ENCODE measurements at places on chromosomes 2 and 18.

DNA sequence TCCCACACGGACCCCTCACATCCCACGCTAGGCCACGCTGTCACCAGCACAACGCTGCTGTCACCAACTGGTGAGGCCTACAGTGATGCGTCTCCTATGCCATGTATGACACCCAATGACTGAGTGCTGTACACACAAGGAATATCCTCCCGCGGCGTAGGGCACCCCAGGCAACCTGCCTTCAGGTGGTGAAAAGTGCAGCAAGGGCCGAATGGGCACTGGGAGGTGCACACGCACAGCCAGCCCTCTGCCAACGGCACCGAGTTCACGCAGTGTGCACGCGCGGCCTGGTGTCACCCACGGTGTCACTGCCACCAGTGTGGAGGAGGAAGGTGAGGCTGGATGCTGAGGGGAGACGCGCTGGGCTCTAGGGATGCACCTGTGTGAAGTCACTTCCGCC lies 4.5 kb downstream of the HS1BP3 start:
- DNase-seq, result no peak

DNA sequence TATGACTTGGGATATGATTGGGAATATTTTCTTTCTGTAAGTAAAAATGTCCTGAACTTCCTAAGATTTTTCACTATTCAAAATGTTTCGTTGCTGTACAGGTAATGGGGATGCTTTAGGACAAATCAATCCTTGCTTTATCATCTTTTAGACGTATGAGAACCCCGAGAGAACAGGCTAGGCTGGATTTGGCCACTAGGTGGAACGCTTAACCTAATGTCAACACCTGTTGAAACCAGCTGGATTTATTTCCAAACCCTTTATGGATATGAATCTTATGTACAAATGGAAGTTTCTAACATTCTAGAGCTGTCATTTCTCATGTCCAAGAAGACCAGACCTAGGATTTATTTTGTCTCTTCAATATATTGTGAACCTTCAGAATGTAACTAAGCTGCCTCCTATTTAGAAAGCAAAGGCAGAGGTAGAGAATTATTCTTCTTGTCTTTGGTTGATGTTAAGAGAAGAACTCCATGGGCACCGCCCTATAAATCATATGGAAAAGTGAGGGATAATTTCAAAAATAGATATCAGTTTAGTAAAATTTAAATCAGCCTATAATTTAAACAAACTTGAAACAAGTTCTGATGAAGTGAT lies 96.7 kb downstream of the PMAIP1 start:
- no peak for DNase-seq

- no peak for DNase-seq
Measured at GRCh38 chr2:226873826-226874225, 38.0 kb downstream of the RHBDD1 start.

DNA sequence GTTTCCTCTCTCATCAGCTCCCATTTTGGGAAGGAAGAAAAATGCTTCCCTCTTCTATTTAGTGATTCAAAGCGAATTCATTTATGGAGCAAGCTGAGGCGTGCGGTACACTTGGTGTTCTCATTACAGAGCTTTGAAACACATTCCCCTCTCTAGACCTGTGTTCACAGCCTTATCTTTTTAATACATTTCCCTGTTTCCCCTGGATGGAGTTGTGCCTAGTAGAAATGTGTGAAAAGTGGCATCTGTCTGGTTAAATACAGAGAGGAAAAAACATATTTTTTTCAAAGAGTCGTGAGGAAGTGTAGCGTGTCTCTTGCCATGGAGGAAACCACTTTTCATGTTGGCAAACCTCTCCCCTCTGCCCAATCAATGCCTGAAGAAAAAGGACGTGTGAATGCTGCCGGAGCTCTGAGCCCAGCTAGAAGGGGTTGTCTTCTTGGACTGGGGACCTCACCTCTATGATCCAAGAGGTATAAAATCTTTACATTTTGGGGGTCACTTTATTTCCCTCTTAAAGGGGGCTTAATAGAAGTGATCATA lies 52.4 kb downstream of the DPP4 start:
- DNase-seq, result no peak

DNA sequence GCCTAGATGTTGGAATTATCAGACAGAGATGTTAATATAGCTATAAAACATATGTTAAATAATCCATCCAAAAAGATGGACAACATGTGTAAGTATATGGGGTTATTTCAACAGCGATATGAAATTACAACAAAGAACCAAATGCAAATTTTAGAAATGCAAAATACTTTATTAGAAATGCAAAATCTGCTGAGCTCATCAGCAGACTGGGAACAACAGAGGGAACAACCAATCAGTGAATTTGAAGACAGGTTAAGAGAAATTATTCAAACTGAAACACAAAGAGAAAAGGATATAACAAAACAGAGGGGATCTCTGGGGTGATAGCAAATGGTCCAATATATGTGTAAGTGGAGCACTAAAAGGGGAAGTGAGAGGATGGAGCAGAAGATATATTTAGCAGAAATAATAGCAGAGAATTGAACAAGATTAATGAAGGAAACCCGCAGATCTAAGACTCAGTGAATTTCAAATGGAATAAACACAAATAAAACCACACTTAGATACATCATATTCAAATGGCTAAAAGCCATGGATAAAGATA lies 13.5 kb upstream of the HS6ST1 start:
- no peak for DNase-seq

Data from SW 1271 (cell line).